ENCODE measurements at places on chromosomes 3 and 15.

- DNase-seq = no peak
Measured at GRCh38 chr15:101686718-101687117, 34.5 kb upstream of the TM2D3 start.

DNA sequence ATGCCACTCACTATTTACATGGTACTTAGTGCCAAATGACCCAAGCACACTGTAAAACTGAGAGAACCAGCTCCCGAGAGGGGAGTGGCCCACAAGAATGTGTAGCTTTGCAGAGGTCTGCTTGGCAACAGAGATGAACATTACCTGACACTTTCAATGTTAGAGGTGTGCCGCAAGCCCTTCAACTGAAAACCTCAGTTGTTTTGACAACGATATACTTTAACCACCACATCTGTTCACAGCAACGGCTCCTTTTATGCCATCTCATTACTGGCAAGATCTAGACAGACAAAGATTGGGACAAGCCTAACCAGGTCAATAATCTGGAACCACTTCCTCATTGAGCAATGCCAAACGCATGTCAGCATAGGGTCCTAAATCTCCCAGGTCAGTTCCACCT is 23.7 kb downstream of the NEK10 start:
- no peak for DNase-seq

DNA sequence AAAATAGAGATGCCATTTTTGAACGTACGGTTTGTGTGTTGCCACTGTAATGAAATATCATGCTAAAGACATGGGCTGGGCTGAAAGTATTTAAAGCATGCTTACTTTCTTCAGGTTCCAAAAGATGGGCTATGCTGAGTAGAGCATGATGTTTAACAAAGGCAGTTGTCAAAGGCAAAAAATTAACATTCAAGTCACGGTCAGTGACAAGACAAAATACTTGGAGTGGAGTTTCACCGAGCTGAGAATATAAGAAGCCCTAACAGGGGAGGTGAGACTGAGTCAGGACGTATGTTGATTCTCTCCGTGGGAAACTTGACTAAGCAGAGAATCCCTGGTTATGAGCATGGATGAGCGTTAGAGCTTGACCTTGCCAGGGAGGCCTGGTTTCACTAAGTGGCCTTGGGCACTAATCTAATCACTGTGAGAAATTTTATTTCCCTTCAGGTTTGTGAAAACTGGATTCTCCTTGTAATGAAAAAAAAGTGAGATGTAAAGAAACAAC is 218.2 kb upstream of the ADAMTS9 start:
- no peak for DNase-seq

- DNase-seq = no peak
Measured at GRCh38 chr3:56775445-56775837, 26.3 kb downstream of the ARHGEF3 start.

DNA sequence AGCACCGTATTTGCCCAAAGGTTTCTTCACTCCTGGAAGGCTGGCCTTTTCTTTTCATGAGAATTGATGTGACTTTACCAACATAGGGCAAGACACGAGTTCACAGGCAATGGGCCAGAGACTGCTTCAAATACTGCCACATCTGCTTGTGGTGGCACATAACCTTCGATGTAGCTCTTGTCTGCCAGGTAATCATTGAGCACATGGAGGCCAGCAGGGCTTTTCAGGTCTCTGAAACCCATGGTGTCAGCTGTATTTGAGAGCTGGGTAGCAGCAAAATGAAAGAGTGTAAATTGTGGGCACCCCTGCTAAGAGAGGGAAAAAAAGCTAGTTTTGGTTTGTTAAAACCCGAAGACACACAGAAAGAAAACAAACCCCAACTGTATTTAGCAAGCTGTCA is 200.7 kb downstream of the NAALADL2 start:
- DNase-seq = no peak

DNA sequence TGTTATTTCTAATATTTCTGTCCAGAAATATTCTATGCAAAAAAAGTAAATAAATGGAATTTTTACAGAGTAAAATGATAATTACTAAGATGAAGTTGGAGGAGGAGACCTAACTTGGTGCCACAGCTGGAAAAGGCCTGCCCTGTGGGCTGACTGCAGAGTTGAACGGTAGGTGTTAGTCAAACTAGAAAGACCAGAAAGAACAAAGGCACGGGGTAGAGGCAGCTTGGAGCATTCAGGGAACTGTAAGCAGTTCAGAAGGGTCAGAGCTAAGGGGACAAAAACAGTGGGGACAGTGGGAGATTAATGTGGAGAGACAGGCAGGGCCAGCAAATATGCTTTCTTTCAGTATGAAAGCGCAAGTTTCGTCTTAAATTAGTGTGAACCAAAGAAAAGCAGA is 39.3 kb upstream of the PTPRG start:
- DNase-seq = no peak

DNA sequence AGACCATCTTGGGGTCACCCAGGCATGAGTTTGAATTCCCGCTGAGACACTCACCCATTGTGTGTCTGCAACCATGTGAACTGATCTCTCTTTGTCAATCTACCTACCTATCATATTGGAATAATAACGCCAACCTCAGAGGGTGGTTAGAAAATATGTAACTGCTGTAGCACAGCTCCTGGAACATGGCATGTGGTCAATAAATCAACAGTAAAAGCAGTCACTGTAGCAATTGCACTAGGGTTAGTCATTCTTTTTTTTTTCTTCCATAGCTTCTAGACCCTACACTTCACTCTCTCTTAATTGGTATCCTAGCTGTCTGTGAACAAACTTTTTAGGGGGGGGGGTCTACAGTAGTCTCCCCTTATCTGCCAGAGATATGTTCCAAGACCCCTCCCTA is 64.2 kb upstream of the SLCO2A1 start:
- DNase-seq = no peak

DNA sequence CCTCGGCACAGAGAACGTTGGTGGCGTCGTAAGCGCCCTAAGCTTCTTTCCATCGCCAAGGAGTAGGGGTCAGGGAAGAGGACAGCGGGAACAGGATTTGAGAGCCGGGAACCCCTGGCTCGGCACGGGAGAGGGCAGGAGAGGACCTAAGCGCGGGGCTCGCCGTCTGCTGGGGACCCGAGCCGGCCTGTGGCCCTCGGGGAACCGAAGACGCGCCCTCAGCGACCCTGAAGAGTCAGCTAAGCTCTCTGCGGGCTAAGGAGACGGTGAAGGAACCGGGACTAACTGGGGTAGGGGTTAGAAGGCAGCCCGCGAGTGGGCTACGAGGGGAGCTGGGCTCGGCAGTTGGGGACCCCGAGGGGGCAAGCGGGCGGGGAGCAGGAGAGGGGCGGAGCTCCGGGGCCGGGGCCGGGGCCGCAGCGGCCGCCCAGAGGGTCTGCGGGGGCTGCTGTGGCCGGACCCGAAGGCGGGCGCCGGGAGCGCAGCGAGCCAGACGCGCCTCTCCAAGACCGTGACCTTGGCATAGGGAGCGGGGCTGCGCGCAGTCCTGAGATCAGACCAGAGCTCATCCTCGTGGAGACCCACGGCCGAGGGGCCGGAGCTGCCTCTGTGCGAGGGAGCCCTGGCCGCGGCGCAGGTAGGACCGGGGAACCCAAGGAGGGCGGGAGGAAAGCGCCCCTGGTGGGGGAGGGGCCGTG is 574 bp downstream of the CASR start:
- DNase-seq = no peak

DNA sequence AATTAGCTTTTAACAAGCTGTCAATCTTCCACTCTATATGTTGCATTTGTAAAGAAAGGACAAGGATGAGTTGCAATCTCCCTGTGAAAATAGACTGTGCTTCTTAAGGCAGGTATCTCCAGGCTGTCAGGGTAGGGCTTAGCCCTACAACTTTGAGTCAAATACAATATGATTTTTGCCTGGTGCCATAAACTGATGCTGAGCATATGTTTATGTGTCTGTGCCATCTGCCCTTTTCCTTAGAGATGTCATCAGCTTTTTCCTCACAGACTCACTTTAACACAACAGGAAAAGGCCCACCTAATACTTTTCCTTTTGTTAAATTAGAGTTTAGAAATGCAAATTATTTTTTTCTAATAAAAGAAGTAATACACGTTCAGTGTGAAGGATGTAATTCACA is 548.3 kb downstream of the NLGN1 start:
- DNase-seq = no peak

- no peak for DNase-seq
Measured at GRCh38 chr15:89690276-89691218, at the start of the genes PEX11A and WDR93. Gene PEX11A (minus strand): TSS chr15:89690754. CDS start chr15:89690632, 122 bp downstream. Gene WDR93 (plus strand): TSS chr15:89690811. CDS start chr15:89701747, 10,936 bp downstream.

DNA sequence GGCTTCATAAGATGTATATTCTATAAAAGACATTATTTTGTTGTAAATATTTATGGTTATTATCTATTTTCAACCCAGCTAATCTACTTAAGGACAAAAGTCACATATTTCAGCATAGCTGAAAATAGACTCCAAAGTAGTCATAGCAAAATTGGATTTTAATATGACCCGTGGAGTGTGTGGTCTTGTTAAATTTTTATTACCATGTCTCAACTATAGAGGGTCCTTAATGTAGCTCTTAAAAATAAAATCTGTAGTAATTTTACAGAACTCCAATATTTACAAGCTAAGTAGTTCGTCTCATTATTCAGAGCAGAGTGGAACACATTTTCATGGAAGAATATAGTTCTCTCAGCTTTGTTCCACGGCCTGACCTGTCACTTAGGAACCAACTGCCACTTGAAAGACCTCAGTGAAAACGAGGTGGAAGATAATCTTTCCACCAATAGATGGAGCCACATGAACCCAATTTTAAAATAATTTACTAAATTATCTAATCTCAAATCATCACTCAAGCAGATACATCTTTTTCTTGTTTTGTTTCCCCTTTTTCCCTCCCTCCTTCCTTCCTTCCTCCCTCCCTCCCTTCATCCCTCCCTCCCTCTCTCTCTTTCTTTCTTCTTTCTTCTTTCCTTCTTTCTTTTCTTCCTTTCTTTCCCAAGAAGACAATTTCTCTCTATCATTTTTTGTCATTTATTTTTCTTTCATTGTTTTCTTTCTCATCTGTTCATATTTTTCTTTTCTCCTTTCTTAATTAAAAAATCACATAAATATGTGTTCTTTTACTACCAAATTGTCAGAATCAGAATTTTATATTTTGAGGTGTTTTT is 97.2 kb downstream of the CLDN1 start:
- DNase-seq = no peak

- DNase-seq = no peak
Measured at GRCh38 chr3:179688850-179689249, 36.0 kb downstream of the USP13 start.

DNA sequence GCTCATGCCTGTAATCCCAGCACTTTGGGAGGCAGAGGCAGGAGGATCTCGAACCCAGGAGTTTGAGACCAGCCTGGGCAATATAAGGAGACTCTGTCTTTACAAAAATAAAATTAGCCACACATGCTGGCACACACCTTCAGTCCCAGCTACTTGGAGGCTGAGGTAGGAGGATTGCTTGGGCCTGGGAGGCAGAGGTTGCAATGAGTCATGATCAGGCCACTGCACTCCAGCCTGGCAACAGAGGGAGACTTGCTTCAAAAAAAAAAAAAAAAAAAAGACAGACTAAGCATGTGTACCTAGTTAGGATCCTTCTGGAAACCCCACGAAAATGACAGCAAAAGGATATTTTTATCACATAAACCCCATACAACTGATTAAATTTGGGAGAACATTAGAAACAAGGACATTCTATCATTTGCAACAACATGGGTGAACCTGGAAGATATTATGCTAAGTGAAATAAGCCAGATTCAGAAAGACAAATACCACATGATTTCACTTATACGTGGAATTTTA is 44.9 kb downstream of the METTL6 start:
- no peak for DNase-seq

DNA sequence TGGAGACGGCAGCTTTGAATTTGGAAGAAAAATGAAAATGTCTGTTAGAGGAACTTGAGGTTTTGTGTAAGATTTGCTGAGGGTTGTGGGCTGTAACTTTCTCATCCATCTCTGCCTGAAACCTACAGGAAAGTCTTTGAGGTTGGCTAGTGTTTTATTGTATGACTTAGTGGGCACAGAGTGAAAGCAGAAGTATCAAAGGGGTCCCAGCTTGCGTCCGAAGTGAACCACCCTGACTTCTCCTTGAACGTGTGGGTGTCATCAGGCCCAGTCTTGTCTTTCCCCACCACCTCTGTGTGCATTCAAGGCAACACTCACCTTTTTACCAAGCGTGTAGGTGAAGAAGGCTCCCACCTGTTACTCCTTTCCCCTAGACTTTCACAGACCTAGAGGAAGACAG is 682.1 kb upstream of the CFAP20DC start:
- DNase-seq = no peak

DNA sequence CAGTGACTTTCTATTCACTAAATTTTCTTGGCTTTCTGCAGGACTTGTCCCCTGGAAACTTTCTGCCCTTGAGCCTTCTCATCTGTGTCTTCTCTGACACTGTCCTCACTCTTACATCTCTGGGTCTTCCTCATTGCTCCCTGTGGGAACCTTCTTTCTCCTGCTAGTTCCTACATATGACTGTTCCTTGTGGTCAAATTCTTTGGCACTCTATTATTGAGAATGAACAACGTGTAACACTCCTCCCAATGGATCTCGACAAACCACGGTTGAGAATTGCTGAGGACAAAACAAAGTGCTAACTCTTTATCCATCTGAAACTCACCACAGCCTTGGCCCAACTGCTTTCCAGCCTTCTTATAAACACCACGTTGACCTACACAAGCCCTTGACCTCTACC is 3.5 kb upstream of the FAM81A start:
- DNase-seq = no peak

GRCh38 chr3:45980229-45980813 is 15.3 kb downstream of the FYCO1 start:
- DNase-seq = no peak

- no peak for DNase-seq
Measured at GRCh38 chr3:71917545-71917944, 132.6 kb upstream of the PROK2 start.
